ENCODE measurements at places on chromosomes 4 and X. TPM values are rescaled to one million over a fixed set of nuclear protein-coding genes. Genes with fewer than 3 reads are reported as not detected.

FAM47C gene
- not detected for total RNA-seq

CCDC149 gene
- total RNA-seq, result 2.8 TPM

FAAH2 gene
- total RNA-seq, result not detected

DNA sequence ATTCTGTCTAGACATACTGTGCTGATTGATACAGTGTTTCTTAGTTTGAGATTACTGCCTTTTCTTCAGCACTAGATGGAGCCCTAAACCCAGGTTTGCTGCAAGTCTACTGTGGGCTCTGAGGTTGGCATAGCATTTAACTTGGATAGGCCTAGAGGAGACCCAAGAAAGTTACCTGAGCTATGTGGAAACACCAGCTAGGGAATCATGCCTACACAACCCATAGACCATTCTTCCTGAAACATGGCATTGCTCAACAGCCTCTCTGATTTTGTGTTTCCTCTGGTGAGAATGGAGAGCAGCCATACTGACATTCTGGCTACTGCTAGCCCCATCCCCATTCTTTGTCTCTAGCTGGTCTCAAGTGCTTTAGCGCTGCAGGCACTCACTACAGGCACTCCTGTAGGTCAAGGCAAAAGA is 287.7 kb upstream of the PCDH18 start:
- DNase-seq, result peak; percentile 40

DNA sequence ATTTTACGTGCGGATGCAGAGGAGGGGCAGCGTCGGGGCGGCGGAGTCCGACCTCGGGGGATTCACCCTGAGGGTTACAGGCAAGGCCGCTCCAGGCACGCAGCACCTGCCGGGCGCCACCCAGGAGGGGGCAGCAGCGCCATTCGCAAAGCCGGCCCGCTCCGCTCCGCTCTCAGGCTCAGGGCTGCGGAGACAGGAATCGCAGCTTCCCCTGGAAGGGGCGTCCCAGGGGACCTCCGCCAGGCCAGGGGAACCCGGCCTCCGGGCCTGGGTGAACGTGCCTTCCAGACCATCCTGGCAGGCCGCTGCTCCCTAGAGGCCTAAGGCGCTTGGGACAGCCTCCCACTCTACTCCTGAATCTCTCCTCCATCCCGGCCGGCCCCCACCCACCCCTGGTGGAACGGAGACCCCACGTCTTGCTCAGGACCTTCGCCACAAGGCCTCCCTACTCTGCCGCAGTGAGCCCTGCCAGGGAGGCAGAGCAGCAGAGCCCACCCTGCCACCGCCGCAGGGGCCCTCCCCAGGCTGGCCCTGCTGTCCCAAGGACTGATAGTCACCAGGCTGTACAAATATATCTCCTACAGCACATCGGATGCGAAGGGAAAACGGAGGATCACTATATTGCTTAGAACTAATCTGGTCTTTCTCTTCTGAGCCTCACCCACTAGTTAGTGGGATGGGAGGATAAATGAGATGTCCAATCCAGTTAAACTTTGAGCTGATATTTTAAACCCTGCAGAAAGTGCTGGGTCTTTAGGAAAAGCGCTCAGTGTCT is 115.0 kb downstream of the SMIM20 start:
- no peak for DNase-seq

DNA sequence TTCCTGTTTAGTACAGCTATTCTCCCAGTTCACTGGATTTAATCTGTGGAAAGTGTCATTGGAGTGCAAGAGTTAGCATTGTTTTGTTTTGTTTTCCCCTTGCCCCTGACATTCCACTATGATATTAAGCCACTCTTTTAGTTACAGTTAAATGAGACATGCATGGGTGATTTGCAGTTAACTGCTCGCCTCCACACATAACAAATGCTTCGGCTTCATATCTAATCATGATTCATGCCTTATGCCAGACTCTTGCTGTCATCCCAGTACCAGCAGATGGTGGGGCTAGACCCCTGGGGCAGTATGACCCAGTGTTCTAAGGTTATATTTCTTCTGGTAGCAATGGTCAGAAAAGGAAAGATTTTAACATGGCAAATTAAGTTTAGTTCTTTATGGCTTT is 80.1 kb downstream of the RAP1GDS1 start:
- DNase-seq, result peak; percentile 3

- DNase-seq, result no peak
These were observed 30.6 kb downstream of the CEP44 start for GRCh38 chr4:174314274-174314673.

DNA sequence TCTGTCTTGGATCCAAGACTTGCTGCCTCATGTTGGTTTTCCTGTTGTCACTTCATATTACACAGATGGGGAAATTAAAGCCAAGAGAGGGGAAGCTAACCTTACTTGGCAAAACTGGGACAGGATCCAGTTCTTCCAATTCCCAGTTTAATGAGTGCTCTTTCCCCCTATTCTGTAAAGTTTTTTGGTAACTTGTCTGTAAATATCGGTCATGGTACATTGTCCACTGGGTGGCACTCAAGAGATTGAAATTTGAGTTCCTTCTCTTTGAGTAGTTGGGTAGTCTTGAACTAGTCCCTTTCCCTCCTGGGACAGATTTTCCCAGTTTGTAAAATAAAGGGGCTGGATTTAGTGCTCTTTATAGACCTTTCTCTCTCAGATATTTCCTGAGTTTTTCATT is 12.4 kb upstream of the EOLA2 start:
- peak; percentile 39 for DNase-seq

- no peak for DNase-seq
These were observed 18.0 kb downstream of the CLCN4 start for GRCh38 chrX:10174810-10175209.

DNA sequence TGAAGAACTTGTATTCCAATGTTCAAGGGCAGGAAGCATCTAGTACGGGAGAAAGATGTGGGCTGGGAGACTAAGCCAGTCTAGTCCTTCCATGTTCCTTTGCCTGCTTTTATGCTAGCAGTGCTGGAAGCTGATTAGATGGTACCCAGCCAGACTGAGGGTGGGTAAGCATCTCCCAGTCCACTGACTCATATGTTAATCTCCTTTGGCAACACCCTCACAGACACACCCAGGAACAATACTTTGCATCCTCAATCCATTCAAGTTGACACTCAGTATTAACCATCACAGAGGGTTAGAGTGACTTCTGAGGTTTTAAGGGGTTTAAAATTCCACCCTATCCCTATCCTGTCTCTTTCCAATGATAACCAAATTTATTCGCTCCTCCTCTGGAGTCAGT is 6.5 kb downstream of the HMGN5 start:
- DNase-seq, result no peak

Data from A172 (cell line).